LHCN-M2 (cell line): ENCODE measurements at places on chromosomes 3 and 15. TPM values are rescaled to one million over a fixed set of nuclear protein-coding genes. Genes with fewer than 3 reads are reported as not detected.

The COLQ gene
- total RNA-seq: 0.13 and 0.40 TPM in 2 replicates

The DNASE1L3 gene
- not detected in 2 replicates for total RNA-seq

GRCh38 chr3:122975163-122975923, 52.2 kb downstream of the SEMA5B start:
- no peak for DNase-seq

DNA sequence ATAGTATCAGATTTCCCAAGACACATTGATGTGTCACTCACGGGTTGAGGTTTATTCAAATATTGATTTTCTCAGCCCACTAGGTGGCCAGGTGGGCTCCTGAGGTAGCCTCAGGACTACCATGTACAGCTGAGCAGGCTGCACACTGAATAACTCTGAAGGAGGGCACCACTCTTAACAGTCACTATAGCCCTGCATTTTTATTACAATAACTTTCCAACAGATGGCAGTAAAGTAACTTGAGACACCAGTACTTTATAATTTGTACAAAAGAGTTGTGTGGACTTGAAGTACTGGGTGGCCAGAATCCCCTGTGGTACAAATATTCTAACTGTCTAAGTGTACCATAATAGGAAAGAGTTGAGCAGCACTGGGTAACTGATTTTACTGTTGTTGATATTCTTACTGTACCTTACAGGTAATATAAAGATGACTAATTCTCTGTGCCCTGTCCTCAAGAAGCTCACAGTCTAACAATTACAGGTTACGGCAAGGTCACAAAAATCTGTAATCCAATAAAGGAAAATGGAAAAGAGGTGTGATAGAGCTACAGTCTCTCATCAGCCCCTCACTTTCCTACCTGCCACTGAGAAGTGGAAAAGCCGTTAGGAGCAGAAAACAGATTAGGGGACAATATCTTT, 76.0 kb downstream of the ETFA start:
- peak; percentile 47 for DNase-seq

- DNase-seq: peak; percentile 55
Measured at GRCh38 chr3:46495901-46496456, 1.8 kb upstream of the RTP3 start.

GRCh38 chr15:58399739-58400138, 32.1 kb upstream of the LIPC start:
- no peak for DNase-seq

The RAB6B gene
- 0.32 and 0.69 TPM in 2 replicates for total RNA-seq

GRCh38 chr15:25366058-25366457, 72.8 kb downstream of the UBE3A start:
- no peak for DNase-seq

DNA sequence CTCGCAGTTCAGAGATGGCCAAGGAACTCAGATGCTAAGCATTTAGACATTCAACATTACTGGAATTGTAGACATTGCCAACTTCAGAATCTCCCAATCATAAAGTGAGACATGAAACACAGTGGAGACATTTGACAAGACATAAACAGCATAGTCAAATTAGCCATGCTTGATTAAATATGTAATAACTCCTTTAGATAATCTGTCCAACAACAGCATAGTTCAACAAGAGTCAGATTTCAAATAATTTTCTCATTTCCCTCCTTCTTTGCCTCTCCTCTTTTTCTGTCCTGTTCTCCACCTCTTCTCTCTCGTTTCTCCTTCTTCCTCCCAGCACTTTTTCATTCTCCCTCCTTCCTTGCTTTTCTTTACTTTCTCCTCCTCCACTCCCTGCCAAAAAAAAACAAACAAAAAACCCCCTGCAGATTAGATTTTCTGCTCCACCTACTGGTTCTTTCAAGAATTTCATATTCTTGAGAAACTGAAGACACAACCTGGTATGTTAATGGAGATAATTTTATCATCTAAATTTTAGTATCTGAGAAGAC, 20.2 kb downstream of the CPOX start:
- peak; percentile 48 for DNase-seq

The THPO gene
- total RNA-seq: not detected in 2 replicates

The NR1I2 gene
- not detected in 2 replicates for total RNA-seq

The TLR9 gene
- total RNA-seq: under 0.01 TPM in 1 of 2 replicates, not detected in the other

The CELF6 gene
- total RNA-seq: 0.38 and 0.46 TPM in 2 replicates

DNA sequence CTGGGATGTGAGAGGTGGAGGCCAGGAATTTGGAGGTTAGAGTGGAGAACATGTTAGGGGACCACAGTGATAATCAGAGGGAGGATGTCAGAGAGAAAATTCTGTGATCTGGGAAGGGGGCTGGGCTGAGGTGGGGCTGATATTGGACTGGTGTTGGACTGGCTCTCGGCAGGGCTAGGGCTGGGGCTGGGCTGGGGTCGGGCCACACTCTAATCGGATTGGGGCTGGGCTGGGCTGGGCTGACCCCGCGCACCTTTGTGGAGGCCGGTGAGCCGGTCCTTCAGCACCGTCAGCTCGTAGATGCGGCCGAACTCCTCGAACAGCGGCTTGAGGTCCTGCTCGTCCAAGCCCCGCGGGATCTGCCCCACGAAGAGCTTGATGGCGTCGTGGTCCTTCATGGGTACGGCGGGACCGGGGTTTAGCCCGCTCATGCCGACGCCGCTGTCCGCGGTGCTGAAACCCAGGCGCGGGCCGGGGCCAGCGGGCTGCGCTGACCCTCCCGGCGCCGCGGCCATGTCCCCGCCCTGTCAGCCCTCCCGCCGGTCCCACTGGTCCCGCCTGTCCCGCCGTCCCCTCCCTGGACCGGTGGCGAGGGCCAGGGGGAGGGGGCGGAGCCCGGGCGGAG, 485 bp downstream of the CELF6 start:
- peak; percentile 34 for DNase-seq

The DAZL gene
- not detected in 2 replicates for total RNA-seq

The SLC2A2 gene
- total RNA-seq: not detected in 2 replicates

DNA sequence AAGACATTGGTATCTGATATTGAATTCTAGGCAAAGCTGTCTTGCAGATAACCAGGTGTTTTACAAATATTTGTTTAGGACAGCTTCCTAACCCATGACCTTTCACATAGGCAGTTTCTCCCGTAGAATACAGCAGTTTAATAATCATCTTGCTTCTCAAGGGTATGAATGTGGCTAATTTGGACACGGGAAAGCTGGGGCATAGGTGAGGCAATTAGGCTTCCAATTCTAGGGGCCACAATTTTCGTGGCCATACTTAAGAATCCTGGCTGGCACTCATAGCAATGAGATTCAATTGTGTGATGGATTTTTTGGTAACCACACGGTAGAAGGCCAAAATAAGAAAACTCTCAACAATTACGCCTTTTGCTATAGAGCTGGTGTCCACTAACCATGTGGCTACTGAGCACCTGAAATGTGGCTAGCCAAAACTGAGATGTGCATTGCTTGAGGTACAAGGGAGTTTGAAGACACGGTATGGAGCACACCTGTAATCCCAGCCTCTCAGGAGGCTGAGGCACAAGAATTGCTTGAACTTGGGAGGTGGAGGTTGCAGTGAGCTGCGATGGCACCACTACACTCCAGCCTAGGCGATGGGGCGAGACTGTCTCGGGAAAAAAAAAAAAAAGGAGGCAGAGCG, 34.4 kb downstream of the TFRC start:
- DNase-seq: no peak

DNA sequence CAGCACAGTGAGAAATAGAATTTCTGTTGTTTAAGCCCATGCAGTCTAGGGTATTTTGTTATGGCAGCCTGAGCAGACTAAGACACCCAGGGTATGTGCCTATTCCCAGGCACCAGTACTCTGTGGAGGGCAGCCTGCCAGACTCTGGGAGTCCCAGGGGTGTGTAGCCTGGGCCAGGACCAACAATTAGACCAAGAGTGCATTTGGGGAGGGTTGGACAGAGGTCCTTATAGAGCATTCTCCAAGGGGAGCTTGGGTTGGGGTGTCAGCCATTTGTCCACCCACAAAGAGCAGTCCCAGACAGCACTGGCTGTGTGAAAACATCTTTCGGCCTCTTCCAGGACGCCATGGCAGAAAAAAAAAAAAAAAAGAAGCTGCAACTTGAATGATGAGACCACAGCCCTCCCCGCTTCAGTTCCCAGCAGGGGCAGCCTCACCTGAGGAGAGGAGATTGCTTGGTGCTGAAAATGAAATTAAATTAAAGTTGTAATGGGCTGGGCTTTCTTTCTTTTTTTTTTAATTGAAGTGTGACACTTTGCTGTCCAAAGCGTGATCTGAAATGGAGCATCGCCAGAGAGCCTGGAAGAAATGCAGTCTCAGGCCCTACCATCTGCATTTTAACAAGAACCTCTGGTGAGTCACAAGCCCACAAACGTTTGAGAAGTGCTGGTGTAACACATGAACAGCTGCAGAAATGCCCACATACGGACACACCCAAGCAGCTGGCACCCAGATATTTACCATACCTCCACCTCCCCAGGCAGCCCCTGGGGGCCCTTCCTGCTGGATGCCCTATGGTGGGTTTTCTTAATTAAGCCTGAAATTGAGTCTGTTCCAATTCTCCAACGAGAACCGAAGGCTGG, 21.3 kb upstream of the CAV3 start:
- peak; percentile 99 for DNase-seq

- no peak for DNase-seq
Measured at GRCh38 chr15:93173369-93173768, 84.4 kb upstream of the RGMA start.

DNA sequence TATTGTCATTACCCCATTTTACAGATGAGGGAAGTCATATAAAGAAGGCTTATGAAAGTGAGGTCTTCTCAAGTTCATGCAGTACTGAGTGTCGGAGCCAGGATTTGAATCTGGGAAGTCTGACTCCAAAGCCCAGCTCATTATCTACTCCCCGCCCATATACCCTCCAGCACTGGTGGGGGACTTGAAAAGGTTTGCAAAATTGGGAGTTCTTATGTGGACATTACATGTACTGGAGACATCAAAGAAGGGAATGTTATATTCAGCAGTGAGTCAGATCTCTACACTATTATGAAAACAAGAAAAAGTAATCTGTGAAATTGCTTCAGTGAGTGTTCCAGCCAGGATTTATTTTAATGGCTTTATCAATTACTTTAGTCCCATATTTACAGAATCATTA, 185.2 kb upstream of the CADPS start:
- DNase-seq: no peak

DNA sequence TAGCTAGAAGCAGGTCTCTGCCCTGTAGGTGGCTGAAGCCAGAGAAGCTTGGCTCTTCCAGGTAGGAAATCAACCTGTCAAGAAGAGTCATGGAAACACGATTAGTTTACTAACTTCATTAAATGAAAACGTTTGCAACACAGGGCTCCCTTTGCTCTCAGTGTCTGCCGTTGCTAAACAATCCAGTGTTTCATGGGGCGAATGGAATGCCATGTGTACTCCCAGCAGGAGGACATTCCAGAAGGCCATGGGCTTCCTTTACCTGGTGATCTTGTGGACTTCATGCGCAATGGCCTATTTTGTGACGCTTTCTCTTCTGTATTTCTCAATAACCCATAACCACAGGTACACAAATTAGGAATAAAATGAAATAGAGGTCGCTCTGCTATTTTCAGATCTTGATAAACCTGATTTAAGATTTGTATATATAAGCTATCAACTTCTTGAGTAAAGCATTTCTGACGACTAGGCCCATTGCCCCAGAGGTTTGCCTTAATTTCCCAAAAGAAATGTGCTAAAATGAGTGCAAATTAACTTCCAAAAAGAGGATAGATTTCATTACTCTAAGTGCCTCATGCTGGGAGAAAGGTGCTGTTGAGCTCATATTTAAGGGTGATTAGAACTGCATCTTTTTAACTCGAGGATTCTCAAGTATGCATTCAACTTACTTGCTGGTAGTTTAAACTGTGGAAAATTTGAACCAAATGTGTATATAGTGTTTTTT, 171.0 kb downstream of the EPHA3 start:
- no peak for DNase-seq

- no peak for DNase-seq
Measured at GRCh38 chr3:113698956-113699355, 2.5 kb upstream of the USF3 start.

GRCh38 chr15:79213650-79214049, 68.9 kb upstream of the ANKRD34C start:
- no peak for DNase-seq

The EPHB3 gene
- total RNA-seq: 2.5 and 4.2 TPM in 2 replicates

DNA sequence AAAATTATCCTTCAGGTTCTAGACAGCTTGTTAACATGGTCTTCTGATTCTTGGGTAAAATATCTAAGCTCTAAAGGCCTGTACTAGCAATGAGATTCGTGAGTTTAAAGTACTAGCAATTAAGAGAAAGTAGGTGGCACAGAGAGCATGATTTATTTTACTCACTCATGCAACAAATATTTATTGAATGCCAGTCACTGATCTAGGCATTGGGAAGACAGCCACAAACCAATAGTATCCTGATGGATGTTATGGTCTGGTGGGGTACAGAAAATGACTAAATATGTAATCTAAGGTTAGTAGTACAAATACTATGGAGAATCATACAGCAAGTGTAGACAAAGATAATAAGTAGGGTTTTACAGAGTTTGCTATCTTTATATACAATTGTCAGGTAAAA, 751.3 kb downstream of the ZNF385D start:
- DNase-seq: no peak

- DNase-seq: peak; percentile 23
Measured at GRCh38 chr3:21573291-21573690, 177.7 kb downstream of the ZNF385D start.

The P2RY1 gene
- not detected in 2 replicates for total RNA-seq

DNA sequence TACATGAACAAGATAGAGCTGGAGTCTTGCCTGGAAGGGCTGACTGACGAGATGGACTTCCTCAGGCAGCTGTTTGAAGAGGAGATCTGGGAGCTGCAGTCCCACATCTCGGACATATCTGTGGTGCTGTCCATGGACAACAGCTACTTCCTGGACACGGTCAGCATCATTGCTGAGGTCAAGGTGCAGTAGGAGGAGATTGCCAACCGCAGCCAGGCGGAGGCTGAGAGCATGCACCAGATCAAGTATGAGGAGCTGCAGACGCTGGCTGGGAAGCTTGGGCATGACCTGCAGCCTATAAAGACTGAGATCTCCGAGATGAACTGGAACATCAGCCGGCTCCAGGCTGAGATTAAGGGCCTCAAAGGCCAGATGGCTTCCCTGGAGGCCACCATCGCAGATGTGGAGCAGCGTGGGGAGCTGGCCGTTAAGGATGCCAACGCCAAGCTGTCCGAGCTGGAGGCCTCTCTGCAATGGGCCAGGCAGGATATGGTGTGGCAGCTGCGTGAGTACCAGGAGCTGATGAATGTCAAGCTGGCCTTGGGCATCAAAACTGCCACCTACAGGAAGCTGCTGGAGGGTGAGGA, 5.5 kb upstream of the LARP6 start:
- DNase-seq: no peak

GRCh38 chr3:197425485-197426120, 127.2 kb upstream of the DLG1 start:
- no peak for DNase-seq

The CTXN2 gene
- not detected in 2 replicates for total RNA-seq

The ZNF80 gene
- total RNA-seq: 0.06 TPM in 1 of 2 replicates, not detected in the other

- no peak for DNase-seq
Measured at GRCh38 chr15:61682891-61683735, 377.1 kb downstream of the VPS13C start.
